ENCODE measurements at places on chromosomes 5 and 9.
A peak's percentile ranks its signal among the peaks of the same experiment; 100 is the strongest.

- DNase-seq = no peak
Observed at GRCh38 chr9:34964458-34964857, 6.4 kb downstream of the PHF24 start.

DNA sequence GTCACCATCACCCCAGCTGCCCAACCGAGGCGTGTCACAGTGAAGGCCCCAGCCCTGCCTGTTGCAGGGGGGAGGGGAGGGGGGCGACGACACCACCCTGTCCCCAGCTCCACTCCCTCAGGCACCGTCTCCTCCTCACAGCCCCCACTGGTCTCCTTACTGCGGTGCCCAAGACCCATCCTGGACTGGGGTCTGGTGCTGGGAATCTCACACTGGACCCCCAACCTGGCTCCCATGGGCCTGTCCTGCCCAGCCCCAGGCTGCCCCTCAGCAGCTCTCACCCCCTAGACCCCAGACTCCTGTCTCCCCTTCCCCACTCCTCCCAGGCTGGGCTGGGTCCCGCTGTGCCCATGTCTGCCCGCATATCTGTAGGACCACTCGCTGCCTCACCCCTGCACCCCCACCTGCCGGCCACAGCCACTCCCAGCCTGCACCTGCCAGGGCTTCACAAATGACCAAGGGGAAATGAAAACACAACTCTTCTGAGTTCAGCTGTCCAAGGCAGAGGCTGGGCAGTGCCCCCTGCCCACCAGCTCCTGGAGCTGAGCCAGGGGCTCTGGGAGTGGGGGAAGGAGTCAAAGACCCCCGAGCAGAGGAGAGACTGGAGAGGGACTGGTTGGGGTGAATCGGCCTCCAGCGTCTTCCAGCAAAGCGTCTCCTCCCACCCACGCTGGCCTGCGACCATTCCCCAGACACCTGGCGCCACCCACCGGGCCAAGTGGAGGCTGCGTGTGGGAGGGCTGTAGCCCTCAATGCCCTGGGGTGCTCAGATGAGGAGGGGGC, 32.6 kb upstream of the EGFL7 start:
- peak; percentile 48 for DNase-seq

DNA sequence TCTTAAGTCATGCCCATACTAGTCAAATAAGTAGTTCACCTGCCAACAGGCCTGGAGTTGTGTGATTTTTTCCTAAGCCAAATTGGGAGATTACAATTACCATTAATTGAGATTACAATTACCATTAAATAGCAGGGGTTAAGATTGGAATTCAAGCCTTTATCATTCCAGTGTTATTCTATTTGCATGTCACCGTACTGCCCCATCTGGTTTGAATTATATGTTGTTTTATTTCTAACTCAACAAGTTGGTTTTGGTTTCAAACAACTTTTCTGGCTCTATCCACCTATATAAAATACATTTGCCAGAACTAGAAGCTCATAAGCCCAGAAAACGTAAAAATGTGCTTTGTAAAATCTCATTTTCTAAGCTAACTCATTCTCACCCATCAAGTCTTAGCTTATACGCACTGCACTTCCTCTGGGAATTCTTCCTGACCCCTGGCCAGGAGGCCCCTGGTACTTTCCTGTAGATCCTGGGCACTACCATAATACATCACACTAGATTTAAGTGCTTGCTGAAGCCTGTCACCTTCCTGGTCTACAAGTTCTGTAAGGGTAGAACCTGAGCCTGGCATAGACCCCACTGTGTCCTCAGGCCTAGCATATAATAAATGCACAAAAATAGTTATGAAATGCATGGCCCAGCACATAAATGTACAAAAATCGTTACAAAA, 242.0 kb upstream of the TRPM3 start:
- no peak for DNase-seq

DNA sequence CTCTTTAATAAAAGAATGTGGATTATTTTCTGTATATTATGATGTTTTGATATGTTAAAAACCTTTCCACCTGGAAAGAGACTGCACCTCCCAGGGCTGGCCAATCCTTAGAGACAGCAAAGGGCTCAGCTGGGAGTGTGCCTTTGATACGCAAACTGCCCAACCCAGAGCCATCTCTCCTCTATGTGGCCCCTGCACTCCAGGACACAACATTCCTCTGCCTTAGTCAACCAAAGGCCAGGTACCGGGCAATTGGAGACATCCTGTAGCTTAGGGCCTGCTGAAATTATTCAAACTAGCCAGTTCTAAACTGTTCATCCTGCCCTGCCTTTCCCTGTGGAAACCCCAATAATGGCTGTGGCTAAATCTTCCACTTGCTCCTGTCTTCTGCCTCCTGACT, 5.0 kb upstream of the HSPB3 start:
- no peak for DNase-seq

DNA sequence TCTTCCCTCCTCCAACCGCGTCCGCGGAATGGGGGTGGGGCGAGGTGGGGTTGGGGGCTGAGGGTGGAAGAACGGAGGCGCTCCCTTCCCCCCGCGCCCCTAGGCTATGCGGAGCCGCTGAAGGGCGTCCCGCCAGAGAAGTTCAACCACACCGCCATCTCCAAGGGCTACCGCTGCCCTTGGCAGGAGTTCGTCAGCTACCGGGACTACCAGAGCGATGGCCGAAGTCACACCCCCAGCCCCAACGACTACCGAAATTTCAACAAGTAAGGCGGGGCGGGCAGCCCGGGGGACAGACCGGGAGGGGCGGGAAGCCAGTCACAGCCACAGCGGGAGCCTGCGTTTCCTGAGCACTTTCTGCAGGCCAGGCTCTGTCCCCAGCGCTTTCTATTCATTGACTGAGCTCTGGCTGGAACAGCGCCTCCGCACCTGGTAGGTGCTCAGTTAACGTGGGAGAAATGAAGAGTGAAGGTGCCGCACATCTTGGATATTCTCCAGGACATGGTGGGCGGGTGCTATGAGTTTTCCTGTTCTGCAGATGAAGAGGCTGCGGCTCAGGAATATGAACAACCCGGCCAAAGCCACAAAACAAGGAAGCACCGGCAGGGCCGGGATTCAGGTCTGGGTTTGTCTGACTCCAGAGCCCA, 11.3 kb downstream of the MYOZ3 start:
- DNase-seq = no peak

DNA sequence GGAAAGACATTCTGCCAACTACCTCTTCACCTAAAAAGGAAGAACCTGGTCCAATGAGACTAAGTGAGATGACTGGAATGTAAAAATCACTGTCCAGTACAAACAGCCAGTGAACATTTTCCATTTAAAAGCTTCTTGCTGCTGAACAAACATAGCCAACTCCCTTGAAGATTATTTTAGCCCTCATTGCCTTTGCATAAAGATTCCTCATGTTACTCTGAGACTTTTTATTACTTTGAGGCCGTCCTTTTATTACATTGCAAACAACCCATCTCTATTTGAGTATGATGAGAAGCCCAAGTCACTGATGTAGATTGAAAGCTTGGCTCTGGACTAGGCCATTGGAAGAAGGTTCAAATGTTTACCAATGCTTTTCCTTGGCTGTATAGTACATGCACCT, 649.8 kb downstream of the CETN3 start:
- DNase-seq = no peak

- no peak for DNase-seq
Observed at GRCh38 chr9:94882966-94883641, 156.6 kb downstream of the AOPEP start.

DNA sequence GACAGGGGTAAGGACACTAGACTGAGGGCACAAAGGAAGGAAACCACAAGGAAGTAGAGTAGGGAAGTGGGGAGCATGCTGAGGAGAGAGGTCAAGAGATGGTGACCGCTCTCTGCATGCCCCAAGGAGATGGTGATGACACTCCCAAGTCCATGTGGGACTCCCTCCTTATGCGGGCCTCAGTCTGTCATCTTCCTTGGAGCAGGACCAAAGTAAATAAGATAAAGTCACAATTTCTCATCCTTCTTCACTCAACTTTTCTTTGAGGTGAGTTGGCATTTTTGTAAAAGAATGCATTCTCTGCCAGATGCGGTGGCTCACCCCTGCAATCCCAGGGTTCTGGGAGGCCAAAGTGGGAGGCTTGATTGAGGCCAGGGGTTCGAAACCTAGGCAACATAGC, 256.7 kb downstream of the DOCK8 start:
- no peak for DNase-seq

GRCh38 chr9:94745806-94746540, 19.5 kb downstream of the AOPEP start:
- no peak for DNase-seq

- DNase-seq = no peak
Observed at GRCh38 chr5:137142764-137143605, 356.1 kb downstream of the SPOCK1 start.

GRCh38 chr5:160185626-160186360, 43.5 kb upstream of the FABP6 start:
- peak; percentile 28 for DNase-seq

- DNase-seq = no peak
Observed at GRCh38 chr5:157593052-157593757, 17.6 kb upstream of the ADAM19 start.

- DNase-seq = peak; percentile 52
Observed at GRCh38 chr5:170791325-170791954, 7.9 kb downstream of the GABRP start.

DNA sequence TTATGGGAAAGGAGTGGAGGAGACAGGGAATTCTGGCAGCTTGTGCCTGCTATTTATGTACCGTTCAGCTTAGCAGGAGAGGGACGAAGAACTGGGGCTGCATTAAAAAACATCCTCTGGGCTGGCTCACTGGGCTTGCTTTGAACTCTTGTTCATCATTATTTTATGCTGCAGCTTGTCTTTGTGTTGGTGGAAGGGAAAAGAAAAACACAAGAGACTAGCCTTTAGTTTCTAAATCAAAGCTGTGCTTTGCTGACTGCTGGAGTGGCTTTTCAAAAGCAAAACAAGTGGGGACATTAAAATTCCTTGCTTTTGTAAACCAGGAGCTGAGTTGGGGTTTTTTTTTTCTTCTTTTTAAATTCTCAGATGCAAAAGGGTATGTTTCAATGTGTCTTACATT, 5.9 kb upstream of the RGMB start:
- DNase-seq = no peak

- no peak for DNase-seq
Observed at GRCh38 chr5:51890435-51891116, 507.3 kb downstream of the ISL1 start.

DNA sequence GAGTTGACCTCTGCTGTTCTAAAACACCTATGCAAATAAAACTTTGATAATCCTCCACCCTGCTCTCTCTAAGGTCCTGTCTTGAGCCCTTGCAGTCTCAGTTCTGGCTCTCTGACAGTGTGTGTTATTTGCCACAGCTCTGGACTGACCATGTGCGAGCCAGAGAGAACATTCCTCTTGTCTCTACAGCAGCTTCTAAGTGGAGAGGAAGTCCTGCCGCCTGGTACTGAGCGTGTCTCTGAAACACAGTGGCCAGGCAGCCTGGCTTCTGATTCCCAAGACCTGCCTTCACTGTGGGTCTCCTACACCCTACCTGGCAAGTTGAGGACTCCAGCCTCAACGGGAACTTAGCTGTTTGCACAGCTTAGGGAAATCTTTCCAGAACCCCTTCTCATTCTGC, 61.6 kb downstream of the ENTREP1 start:
- no peak for DNase-seq

- peak; percentile 4 for DNase-seq
Observed at GRCh38 chr5:125149527-125149926, 403.1 kb upstream of the ZNF608 start.

DNA sequence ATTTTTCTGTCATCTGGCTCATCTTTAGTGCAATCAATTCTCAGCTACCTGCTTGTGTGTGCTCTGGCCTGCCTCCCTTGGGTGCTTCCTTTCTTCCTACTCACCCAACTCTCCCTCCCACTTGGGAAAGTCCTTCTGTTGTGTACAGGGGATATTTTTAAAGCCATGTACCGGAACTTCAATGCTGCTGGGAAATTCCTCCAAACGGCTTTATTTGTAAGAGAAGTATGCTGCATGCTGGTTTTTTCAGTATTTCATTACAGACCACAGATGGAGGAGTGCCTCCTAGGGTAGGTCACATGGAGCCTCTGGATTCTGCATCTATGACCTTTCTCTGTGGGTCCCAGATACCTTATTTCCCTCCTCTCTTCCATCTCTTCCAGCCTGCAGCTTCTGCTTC, 5.4 kb upstream of the HMHB1 start:
- peak; percentile 11 for DNase-seq

- no peak for DNase-seq
Observed at GRCh38 chr5:124606543-124606942, 139.9 kb downstream of the ZNF608 start.

DNA sequence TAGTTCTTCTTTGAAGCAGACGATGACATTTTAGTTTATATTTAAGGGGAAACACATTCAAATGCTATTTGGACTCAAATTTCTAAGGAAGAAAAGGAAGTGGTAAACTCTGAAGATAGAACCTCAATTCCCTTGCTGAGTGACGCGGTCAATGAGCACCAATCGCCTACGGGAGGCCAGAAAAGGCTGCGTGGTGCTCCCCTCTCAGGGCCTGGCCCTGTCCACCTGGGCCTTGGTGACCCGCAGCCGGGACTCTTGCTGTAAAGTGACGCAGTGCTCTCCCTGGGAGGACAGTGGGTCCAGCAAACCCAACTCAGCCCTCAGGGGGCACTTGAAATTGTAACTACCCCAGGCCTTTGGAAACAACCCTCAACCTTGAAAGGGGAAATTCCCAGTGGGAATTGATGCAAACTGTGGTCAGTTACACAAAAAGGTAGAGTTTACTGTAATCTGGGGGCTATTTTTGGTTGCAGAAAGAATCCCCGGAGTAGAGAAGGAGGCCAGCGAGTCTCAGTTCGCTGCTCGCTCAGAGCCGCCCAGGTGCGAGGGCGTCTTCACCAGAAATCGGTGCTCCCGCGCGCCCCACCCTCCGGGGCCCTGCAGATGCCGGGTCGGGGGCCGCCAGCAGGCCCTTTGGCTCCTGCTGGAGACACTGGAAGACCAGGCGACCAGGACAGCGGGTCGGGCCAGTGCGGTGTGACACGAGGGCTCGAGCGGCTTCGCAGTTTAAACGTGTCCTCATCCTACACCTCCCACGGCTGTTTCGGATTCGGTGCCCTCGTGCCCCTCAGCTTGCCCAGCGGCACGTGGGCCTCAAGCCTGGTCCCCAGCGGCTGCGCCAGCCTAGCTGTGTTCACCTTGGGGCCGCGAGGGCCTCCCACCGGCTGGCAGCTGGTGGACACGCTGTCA, 1.4 kb upstream of the ANKRD33B start:
- no peak for DNase-seq

- DNase-seq = peak; percentile 72
Observed at GRCh38 chr5:141814064-141814964, 63.9 kb downstream of the PCDH1 start.

- DNase-seq = no peak
Observed at GRCh38 chr9:73327149-73327548, 175.5 kb downstream of the ANXA1 start.

GRCh38 chr5:82799361-82800077, 277.7 kb downstream of the TMEM167A start:
- DNase-seq = no peak

Data from OCI-M1 (cell line).